ENCODE measurements at places on chromosomes 7 and 10.

- DNase-seq = no peak
These were observed 203.4 kb upstream of the GHITM start for GRCh38 chr10:83935911-83936310.

DNA sequence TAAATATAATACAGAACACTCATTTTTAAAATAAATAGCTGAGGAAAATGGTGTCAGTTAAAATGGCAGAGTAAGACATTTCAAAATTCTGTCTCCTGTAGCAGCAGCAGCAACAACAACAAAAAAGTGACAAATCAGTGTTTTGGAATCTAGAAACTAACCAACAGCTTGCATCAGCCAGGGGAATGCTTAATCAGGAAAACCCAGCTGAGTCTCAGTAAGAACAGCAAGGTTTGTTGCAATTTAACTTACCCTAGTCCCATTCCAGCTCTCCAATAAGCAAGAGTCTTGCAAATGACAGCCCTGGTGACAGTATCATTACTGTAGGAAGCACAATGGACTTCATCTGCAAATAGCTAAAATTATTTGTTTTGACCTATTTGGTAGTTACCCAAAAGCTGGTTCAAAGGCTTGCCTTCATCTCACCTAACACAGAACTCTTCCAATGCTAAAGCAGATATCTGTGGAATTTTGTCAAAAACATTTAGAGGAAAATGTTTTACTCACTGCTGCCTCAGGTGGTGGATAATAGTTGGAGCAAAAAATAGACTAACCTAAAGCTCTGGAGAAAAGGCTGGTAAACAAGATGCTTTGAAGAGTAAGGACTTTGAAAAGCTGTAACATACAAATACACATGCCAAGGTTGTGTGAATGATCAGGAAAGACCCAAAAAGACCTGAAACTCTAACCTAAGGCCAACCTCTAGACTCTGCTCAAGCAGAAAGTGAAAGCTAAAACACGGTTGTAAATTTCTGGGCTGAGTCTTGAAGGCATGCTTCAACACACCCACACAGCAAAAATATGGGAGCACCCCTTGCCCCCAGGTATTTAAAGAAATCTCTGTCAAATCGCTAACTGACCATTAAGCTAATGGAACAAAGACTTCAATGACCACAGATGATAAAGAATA is 9.9 kb upstream of the ARHGAP22 start:
- DNase-seq = peak; percentile 33

DNA sequence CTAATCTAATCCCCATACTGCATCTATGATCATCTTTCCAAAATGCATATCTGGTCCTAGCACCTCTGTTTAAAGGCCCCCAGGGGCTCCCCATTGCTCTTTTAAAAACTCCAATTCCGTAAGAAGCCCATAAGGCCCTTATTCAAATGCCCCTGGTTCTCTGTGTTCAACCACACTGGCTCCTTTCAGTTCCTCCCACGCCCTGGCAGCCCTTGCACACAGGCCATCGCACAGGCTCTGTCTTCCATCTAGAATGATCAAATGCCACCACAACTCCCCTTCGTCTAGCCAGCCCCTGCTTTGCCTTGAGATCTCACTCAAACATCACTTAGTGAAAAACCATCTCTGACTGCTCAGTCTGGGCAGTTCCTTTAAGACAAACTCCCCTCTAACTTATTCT is 112.9 kb upstream of the LYZL2 start:
- DNase-seq = no peak

- DNase-seq = no peak
These were observed 71.2 kb upstream of the AOAH start for GRCh38 chr7:36795451-36796021.

DNA sequence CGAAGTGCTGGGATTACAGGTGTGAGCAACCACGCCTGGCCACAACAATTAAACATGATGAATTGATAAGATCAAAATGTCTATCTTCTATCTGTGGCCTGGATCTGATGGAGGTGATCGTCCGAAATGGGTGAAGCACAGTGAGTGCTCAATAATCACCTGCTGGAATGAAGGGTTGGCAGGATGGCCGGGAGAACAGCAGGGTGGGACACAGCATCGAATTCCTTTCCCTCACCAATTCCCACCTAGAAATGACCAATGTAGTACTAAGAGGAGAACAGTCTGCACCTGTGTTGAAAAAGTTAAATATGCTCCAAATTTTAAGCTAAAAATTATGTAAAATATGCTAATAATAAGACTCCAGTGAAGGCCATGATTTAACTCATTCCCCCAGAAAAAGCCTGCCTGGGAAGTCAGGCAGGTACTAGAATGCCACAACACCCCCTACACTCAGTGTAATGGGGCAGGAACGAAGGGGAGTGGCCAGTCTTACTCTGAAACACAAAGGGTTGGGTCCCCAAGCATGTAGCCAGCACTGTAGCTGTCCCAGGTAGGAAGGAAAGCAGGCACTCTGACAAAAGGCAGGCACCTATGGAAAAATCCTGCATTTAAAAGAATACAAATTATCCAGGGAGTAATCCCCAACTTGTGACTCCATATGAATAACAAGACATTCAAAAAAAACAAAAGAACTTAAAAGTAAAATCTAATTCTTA is 110.3 kb downstream of the VPS41 start:
- DNase-seq = peak; percentile 50

- DNase-seq = no peak
These were observed 74.3 kb upstream of the GNAI1 start for GRCh38 chr7:80060218-80060806.

DNA sequence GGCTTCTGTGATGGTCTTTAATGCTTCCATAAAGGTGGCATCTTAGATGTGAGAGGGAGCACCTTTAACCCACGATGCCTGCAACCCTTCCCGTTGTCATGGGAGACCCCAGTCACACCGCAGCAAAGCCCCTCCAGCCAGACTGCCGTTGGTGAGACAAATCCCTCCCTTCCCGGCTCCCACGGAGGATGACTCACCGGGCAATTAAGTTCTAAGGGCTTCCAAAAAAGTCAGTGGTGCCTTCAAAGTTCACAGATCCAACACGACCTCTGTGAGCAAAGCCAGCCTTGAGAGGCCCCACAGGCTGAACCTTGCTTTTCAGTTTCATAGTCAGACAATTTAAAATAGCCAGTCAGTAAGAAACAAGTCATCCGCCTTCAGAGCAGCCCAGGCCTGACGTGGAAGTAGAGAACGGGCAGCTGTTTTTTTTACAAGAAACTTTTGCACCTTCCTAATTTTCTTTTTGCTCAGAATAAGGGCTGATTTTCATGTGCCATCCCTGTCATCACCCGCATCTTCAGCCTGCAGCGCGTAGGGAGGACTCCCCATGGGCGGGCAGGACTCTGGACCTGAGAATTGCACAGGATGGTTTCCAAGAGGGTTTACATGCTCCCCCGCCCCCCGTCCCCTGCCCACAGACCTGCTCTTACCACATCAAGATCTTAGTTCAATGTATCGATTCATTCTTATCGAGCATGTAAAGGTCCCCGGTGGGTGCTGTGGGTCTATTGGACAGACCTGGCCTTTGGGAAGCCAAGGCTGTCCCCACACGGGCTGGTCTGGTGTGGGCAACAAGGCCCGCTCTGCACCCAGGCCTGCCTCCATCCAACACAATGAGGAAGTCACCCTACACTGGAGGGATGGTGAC is 333.9 kb downstream of the DNAJB6 start:
- no peak for DNase-seq

DNA sequence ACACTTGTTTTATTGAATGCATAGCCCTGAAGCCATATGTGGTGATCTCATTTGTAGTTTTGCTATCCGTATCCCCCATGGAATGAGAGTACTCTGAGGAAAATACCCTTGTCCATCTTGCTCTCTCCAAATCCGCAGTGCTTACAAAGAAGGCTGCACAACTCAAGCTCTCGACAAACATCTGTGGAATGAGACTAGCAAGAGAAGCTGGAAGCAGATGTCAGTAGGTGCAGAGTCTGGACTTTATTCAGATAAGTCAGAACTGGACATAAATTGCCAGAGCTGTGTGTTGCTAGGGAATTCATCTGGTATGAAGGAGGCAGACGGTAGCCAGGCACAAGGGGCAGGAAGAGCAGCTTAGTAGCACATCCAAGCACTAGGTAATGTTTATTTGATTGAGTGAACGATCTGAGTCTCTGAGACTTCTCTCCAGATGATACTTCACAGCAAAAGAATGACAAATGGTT is 1046.2 kb downstream of the XPNPEP1 start:
- DNase-seq = no peak

- DNase-seq = no peak
These were observed 696.3 kb upstream of the C7orf33 start for GRCh38 chr7:147894271-147894670.

GRCh38 chr7:226281-226895 is 34.0 kb downstream of the FAM20C start:
- DNase-seq = no peak

GRCh38 chr7:112079122-112079521 is 127.1 kb downstream of the DOCK4 start:
- DNase-seq = no peak

DNA sequence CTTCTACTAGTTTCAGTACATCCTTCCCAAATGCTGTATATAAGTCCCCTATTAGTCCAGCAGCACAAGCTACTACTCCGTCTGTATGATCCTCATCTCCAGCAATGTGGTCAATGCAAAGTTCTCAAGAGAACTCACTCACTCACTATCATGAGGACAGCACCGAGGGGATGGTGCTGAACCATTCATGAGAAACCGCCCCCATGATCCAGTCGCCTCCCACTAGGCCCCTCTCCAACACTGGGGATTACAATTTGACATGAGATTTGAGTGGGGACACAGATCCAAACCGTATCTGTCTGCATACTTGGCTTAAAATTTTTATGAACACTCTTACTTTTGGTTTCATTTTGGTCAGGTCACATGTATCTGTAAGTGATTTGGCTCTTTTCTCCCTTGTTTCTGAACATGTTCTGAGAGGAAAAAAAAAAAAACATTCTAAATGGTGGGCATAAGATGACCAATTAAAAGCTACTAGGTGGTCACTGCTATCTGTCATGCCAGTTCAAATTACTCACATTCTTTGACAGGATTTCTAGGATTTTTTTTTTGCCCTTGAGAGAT is 60.1 kb downstream of the ZNF783 start:
- DNase-seq = no peak

DNA sequence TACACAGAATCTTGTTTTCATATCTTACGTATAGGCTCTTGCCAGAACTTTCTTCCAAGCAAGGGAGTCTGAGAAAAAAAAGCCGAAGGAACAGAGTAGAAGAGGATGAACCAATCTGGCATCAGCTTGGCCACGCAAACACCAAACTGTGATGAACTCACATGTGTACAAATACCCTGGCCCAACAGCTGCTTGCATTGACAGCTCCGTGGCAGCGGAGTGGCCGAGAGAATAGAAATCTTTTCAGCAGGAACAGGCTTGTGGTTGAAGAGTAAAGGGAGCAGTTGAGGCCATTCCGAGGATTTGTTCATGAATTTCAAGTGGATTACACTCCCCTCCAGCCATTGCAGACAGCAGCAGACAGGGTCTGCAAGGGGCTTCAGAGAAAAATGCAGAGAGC is 173.8 kb upstream of the PLXNA4 start:
- no peak for DNase-seq

- DNase-seq = no peak
These were observed 4.8 kb downstream of the STRIP2 start for GRCh38 chr7:129438839-129439651.

GRCh38 chr7:6623589-6624245 is 8.3 kb downstream of the ZNF853 start:
- DNase-seq = no peak

DNA sequence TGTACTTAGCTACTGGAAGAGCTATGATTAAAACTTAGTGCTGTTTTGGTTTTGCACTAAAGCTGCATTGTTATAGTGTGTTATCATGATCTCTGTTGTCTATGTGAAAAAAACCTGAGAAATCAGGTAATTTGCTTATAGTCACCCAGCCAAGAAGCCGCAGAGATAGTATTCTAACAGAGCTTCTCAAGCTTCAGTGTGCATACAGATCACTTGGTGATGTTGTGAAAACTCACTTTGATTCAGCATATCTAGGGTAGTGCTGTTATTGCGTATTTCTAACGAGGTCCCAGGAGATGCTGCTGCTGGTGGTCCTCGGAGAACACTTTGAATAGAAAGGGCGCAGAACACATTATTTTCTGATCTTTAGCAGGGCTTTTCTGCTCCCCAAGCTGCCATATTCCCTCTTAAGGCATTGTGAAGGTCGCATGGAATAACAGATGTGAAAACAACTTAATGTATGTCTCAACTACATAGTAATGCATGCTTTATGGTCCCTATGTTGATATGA is 68.4 kb upstream of the PDCD4 start:
- no peak for DNase-seq

- DNase-seq = no peak
These were observed 390.6 kb downstream of the SDK1 start for GRCh38 chr7:3691478-3692158.

- DNase-seq = no peak
These were observed 13.3 kb downstream of the ZCCHC24 start for GRCh38 chr10:79431891-79432831.

DNA sequence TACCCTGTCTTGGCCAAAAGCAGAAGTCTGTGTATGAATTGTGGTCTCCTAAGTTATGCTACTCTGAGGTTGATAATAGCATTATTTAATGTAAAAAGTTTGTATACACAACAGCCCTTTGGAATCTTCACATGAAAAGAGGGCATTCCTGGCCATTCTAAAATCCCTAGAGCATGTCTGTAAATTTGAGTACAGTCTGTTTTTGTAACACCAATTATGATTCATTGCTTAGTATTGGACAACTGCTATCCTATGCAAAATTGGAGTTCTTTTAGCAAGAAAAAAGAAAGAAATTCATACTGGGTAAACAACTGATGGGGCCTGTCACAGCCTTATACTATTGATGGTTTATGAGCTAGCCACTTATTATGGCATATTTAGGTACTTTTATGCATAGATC is 10.2 kb downstream of the CUTC start:
- DNase-seq = no peak

- no peak for DNase-seq
These were observed 307.0 kb downstream of the PTPRN2 start for GRCh38 chr7:158280448-158281144.

GRCh38 chr7:111112439-111112838 is 21.5 kb downstream of the LRRN3 start:
- no peak for DNase-seq

DNA sequence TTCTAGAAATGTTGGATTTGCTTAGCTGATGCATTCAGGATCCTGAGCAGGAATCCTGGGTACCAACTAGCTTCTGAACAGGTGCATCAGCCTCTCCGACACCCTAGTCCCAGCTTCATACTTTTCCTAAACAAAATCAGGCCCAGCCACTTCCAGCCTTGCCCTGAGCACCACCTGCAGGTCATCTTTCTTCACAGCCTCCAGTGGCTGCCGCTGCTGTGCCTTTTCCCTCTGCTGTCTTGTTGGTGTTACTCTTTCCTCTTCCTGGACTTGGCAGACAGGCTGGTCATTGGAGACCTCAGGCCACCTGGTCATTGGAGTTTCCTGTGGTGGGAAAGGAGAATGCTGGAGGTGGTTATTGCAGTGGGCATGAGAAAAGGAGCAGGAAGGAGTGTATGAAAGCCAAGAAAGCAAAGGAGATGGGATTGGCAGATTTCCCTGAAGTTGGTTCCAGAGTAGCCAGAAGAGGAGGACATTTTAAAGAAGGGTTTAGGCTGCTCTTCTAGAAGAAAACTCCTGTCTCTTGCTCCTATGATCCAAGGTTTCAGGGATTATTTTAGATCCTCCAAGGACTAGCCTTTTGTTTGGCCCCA is 48.2 kb upstream of the NFKB2 start:
- peak; percentile 43 for DNase-seq
